Smooth muscle cell of the umbilical artery (primary cell): ENCODE measurements at places on chromosomes 2 and 18. TPM values are rescaled to one million over a fixed set of nuclear protein-coding genes. Genes with fewer than 3 reads are reported as not detected.

Gene KCMF1
- total RNA-seq, result 72.8 and 88.8 TPM in 2 replicates

Gene NEU4
- 0.18 TPM in 1 of 2 replicates, not detected in the other for total RNA-seq

Gene COLEC12
- total RNA-seq, result 0.28 and 0.30 TPM in 2 replicates

Gene GAD1
- not detected in 2 replicates for total RNA-seq
